ENCODE measurements at places on chromosomes 11 and 22. TPM values are rescaled to one million over a fixed set of nuclear protein-coding genes. Genes with fewer than 3 reads are reported as not detected.

Gene SCGB2A2
- not detected for total RNA-seq

Gene OSBP
- 35.5 TPM for total RNA-seq

Gene ACTN3
- total RNA-seq = not detected

Gene TCN1
- total RNA-seq = not detected

Gene CHRM1
- total RNA-seq = not detected

Gene WNT7B
- 0.18 TPM for total RNA-seq

Gene SLCO2B1
- total RNA-seq = 2.0 TPM

All from fibroblast of the aortic adventitia (primary cell).